IPS-NIHi11 (cell line): ENCODE measurements at places on chromosomes 13 and 19.
A peak's percentile ranks its signal among the peaks of the same experiment; 100 is the strongest.

DNA sequence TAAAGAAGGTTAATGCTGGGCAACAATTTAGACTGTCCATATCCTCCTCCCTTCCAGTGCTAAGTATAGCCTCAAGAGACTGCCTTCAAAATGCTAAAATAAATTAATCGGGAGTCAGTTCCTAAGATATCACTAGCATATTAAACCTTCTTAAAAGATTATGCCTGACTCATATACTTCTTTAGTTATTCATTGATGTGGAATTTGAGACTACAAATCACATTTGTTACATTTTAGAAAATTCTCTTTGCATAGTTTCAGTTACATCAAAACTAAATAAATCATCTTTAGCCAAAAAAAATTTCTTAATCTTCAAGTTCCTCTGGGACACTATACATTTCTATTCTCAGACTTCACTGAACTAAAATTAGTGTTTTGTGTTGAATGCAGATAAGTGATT lies 769.1 kb downstream of the PCDH9 start:
- DNase-seq = no peak

GRCh38 chr13:34411894-34412293 lies 530.2 kb upstream of the NBEA start:
- no peak for DNase-seq

GRCh38 chr13:35600137-35600536 lies 123.6 kb upstream of the MAB21L1 start:
- DNase-seq = no peak

GRCh38 chr13:37869756-37870488 lies at the start of gene TRPC4:
TSS of gene TRPC4 (minus strand) at chr13:37869772. CDS start at chr13:37783333, 86,439 bp downstream.
- DNase-seq = peak; percentile 55

DNA sequence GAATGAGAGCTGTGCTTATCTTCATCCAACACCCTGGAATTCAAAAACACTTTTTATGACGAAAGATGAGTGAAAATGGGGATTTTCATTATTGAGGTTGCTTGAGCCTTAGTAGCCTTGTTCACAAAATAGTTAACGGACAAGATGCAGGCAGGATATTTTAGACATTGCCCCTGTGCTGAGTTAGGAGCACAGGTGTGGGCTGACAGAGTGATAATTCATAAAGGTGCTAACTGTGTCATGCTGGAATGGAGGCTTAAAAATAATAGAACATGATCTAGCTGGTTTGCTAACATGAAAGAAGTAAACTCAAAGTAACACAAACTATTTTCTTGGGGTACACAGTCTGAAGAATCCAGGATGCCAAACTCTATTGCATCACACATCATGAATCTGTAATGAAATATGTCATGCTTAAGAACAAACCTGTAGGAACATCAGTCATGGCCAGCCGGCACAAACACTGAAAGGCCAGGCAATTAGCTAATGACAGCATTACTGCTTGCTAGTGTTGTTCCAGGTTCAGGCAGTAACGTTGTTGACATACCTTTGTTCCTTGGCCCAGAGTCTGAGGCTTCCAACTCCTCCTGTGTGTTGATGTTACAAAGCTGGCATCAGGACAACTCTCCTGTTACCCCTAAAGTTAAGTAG lies 55.3 kb downstream of the FRY start:
- DNase-seq = no peak

GRCh38 chr13:55439450-55439849 lies 1701.3 kb upstream of the PRR20A start:
- DNase-seq = no peak

GRCh38 chr19:7257148-7258040 lies 36.8 kb downstream of the INSR start:
- no peak for DNase-seq

GRCh38 chr19:17079710-17080439 lies 4.3 kb downstream of the MYO9B start:
- no peak for DNase-seq

- DNase-seq = no peak
Measured at GRCh38 chr13:110092831-110093247, 214.1 kb downstream of the COL4A1 start.

DNA sequence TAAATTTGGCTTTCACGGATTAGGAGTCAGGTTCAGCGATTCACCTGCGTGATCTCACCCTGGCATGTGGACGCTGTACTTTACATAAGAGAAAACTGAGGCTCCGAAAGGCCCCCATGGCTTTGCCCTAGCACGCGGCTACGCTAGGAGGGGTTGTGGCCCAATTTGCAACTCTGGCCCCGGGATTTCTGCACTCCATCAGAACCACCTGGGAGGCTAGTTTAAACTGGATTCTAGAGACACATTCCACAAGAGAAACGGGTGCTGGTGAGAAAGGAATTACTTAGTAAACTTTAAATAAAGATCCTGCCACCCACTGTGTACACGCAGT lies 6.2 kb downstream of the BCL3 start:
- DNase-seq = no peak

DNA sequence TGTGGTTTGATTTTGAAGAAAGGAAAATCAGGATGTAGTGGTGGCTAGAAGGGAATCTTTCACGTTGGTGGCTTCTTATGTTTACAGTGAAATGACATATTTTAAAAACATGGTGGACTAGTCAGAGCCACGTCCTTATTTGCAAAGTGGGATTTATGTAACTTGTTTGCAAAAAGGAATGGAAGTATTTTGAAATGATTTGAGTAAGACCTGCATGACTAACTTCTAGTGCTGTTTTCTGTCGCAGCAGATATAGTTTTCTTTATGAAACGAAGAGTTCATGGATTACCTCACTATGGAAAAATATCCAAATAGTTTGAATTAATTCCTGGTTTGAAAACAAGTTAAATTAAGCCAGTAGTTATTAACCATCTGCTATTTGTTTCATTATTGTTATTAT lies 476.5 kb downstream of the MYO16 start:
- no peak for DNase-seq

GRCh38 chr19:45900738-45901431 lies 1.5 kb downstream of the MYPOP start:
- DNase-seq = peak; percentile 17

DNA sequence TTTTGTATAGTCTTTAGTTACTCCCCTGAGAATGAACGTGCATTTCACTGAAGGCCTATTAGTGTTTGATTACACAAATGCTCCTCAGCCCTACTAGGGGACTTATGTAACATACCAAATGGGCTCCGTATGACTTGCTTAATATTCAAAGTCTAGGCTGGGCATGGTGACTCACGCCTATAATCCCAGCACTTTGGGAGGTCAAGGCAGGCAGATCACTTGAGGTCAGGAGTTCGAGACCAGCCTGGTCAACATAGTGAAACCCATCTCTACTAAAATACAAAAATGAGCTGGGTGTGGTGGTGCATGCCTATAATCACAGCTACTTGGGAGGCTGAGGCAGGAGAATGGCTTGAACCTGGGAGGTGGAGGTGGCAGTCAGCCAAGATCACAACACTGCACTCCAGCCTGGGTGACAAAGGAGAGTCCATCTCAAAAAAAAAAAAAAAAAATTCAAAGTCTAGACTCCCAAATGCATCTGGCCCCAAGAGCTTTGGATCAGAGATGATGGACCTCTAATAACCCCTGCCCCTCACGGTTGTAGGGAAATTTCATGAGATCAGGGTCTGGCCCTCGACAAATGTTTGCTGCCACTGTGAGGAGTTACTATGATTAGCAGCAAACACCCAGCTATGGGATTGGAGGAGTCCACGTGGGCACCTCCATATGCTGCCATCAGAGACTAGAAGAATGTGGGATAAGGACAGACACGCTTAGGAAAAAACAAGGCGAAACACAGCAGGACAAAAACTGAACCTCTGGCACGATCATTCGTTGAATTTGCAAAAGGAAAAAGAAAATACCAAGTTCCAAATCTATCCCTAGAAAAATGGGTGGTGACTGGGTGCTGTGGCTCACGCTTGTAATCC lies 4.6 kb downstream of the FBXO17 start:
- DNase-seq = no peak

GRCh38 chr19:40322951-40323615 lies 25.1 kb downstream of the C19orf47 start:
- no peak for DNase-seq

DNA sequence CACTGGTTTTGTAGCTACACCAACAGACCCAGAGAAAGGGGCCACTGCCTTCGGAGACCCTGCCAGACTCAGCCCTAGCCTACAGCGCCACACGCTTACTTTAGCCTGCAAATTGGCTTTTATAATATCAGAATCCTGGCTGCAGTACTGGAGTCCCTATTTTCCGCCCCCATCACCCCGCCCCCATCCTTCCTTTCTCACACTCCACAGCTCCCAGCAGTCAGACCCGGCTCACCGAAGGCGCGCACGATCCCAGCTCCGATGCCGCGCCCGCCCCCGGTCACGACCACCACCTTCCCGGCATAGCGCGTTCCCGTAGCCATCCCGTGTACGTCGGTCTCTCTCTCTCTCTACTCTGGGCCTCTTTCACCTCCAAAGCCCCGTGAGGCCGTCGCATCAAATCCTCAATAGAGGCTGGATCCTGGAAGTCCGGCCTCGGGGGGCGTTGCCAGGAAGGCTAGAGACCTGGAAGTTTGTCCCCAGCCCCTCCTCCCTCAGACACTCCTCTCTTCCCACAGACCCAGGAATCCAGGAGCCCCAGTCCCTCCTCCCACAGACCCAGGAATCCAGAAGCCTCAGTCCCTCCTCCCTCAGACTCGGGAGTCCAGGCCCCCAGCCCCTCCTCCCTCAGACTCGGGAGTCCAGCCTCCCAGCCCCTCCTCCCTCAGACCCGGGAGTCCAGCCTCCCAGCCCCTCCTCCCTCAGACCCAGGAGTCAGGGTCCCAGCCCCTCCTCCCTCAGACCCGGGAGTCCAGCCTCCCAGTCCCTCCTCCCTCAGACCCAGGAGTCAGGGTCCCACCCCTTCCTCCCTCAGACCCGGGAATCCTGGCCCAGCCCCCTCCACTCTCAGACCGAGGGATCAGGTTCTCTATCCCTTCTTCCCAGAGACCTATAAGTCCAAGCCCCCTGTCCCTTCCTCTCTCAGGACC lies at the start of gene HSD17B14:
TSS of gene HSD17B14 (minus strand) at position 403 of the 929 bp plus-strand sequence. CDS start at position 323, 80 bp downstream.
- DNase-seq = peak; percentile 59

GRCh38 chr19:58575183-58576041 lies 2.3 kb upstream of the MZF1 start:
- peak; percentile 86 for DNase-seq
